ENCODE measurements at places on chromosomes 5 and 9.

DNA sequence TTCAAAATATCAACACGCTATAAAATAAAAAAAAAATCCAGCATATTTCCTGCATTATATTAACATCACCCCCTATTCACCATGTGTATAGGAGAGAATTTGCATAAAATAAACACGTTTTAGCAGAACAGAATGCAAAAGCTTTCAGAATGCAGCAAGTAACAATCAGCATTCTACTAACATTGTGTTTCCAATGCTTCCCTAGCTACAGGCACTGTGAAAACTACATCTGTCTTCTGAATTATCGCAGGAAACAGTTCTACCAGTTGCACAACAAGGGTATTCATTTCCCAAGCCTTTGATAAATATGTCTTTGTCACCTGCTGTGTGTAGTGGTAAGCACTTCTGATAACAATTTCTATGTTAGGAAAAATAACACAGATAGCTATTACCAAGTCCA is 1015.8 kb downstream of the CDH18 start:
- no peak for DNase-seq

GRCh38 chr5:148988328-148988727 is 74.5 kb downstream of the SH3TC2 start:
- no peak for DNase-seq

- peak; percentile 89 for DNase-seq
These were observed 35.4 kb downstream of the UBE2R2 start for GRCh38 chr9:33852216-33852826.

DNA sequence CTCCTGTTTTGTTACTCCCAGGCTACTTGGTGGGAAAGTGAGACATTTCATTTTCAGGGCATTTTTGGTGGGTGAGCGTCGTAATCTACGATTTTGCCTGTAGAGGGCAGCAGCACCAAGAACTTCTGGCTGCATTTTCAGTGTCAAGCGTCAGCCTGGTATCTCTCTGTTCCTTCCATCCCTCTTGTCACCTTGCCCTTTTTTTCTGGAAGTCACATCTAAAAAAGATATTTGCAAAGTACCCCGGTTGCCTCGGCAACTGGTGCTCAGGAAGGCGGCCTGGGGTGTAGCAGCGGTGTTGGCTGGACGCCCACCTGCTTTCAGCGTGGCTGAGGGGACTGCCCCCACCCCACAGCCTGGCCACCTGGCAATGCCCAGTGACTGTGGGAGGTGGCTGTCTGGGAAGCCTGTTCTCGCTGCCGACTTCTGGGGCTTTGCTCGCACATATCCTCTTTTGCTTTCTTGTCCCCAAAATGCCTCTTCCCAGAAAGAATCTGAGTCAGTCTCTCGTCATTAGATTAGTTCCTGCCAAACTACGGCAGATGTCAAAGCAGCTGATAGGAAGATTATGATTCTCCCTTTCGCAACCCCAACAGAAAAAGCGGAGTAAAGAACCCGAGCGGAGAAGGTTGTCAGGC is 84.5 kb downstream of the ACER2 start:
- peak; percentile 51 for DNase-seq

DNA sequence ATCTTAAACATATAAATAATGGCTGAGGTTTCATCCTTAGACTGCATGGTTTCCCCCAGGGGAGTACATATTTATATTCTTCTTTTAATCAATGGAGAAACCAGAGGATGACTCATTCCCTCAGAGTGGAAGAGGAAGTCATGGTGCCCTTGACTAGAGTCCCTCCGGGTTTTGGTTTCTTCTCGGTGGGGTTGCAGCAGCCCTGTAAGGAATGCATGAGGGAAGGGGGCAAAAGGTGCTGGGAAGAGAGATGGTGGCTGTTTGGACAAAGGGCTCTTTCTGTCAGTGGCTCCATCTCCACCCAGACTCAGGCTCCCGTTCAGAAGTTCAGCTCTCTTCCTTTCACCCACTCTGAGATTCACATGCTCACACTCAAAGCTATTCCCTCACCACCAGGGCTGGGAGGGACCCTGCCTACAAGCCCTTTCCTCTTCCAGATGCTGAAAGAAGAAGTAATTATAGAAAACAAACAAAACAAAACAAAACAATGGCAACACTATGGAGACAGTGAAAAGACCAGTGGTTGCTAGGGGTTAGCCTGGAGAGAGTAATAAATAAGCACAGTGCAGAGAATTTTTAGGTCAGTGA is 129.8 kb upstream of the IL12B start:
- DNase-seq: no peak

- peak; percentile 93 for DNase-seq
These were observed 14.6 kb upstream of the TNIP1 start for GRCh38 chr5:151095341-151096000.

DNA sequence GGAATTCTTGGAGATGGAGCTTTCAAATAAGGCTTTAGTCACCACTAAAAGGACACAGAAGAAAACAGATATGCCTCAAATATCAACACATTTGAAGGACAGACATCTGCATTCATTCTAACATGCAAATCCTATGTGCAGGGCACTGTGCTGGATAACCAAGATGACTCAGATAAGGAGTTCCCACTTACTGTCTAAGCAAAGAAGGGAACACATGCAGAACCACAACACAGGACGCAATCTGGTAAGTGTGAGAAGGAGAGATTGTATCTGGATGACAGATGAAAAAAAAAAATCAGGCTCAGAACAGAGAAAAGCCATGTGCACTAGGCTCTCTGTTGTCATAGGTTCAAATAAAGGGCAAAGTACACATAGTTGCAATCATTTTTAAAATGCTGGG is 42.5 kb downstream of the ELAVL2 start:
- no peak for DNase-seq

DNA sequence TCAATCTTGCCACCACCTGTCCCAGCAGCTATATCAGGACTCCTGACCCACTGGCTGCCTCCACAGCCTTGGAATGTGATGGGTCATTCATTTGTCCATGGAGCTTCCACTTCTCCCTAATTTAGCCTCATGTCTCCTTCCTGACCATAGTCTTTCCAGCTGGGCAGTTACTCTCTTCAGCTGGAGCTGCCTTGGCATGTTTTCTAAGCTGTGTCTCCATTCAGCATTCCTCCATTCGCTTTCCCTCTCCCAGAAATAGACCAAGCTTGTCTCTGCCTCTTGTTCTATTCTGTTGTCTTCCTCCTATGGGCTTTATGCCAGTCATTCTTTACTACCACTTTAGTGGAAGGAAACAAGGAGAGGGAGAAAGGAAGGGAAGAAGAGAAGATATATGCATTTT is 5.3 kb upstream of the CTXN3 start:
- DNase-seq: no peak

DNA sequence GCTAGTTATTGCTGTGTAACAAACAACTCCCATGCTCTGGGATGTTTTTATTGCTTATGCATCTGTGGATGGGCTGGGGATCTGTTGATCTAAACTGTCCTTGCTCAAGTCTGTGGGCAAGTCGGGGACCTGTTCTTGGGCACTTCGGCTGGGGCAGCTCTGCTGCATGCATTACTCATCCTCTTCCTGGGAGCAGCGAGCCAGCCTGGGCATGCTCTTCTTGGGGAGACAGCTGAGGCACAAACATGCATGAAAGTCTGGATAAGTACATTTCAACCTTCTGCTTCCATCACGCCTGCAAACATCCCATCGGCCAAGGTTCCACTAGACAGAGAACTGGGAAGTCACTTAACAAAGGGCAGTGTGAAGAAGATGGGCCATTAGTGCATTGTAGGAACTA is 66.3 kb downstream of the ANKRD33B start:
- no peak for DNase-seq

Data from Peyer's patch (tissue), 4 donors.